ENCODE measurements at places on chromosomes 7 and 10.

DNA sequence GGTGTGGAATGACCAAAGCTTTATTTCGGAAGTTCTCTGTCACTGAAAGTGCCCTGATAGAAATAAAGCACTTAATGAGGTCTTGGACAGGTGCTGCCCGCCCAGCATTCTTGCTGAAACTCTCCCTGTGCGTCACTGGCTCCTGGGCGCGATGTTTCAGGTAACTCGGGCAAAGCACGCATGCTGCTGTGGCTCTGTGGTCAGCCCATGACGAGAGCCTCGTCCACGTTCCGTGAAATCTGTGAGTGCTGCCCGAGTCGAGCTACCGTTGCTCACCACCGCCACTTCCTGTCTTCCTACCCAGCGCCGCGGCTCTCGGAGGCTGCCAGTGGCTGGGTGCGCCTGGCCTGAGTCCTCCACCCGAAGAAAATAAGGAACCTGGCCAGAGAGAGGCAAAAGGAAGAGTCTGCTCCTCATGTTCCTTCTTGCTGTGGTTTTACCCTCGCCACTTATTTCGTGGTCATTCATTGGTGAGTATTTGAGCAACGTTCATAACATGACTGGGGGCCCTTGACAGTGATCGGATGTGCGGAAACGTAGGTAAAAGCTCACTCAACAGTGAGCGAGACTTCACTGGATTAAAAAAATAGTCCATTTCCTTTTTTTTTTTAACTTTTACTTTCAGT lies 95.5 kb downstream of the MAP3K8 start:
- DNase-seq = no peak
- no peak overlapping the region for H3K4me3 ChIP-seq
- peaks cover 11% of the 10 kb centered on the region for H3K4me1 ChIP-seq
- no peak overlapping the region for H3K27ac ChIP-seq
- H3K27me3 ChIP-seq = peaks cover 3% of the 10 kb centered on the region

- no peak overlapping the region for H3K4me3 ChIP-seq
- DNase-seq = peak; percentile 60
- H3K36me3 ChIP-seq = no peaks in the 10 kb centered on the region
- H3K27me3 ChIP-seq = no peaks in the 10 kb centered on the region
- H3K27ac ChIP-seq = no peak overlapping the region
These were observed 39.3 kb downstream of the FAS start for GRCh38 chr10:89029785-89030437.

DNA sequence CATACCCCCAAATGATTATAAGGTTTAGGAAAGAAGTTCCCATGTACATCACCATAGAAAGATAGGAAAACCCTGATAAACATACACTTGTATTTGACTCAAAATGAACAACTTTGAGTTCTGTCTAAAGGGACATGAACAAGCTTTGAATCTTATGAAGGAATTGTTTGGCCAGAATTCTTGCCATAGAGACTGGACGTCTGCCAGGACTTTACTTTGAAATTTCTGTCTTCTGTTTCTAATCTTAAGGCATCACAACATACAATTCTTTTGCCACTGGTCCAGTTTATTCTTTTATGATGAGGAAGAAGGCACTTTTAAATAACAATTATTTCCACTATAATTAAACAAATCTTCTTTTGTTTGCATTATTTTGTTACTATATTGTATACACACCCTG lies 26.2 kb upstream of the CYP26C1 start:
- H3K4me1 ChIP-seq = no peaks in the 10 kb centered on the region
- H3K27me3 ChIP-seq = no peaks in the 10 kb centered on the region
- H3K36me3 ChIP-seq = no peaks in the 10 kb centered on the region

- H3K36me3 ChIP-seq = peaks cover 54% of the 10 kb centered on the region
- no peaks in the 10 kb centered on the region for H3K4me1 ChIP-seq
- H3K4me3 ChIP-seq = no peak overlapping the region
- no peaks in the 10 kb centered on the region for H3K27me3 ChIP-seq
- no peak overlapping the region for H3K27ac ChIP-seq
These were observed 50.2 kb downstream of the NDUFB2 start for GRCh38 chr7:140746751-140747150.

DNA sequence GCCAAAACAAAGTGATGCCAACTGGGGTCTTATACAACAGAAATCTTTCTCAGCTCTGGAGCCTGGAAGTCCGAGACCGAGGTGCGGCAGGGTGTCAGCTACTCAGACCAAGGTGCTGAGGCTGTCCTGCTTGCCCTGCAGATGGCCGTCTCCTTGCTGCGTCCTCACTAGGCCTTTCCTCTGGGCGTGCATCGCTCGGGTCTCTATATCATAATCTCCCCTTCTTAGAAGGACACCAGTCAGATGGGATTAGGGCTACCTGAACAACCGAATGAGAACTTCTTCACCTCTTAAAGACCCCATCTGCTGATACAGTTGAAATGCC lies 244.7 kb downstream of the EBF3 start:
- DNase-seq = no peak
- no peaks in the 10 kb centered on the region for H3K4me1 ChIP-seq
- no peaks in the 10 kb centered on the region for H3K27me3 ChIP-seq

- no peak overlapping the region for H3K27ac ChIP-seq
- H3K4me1 ChIP-seq = peaks cover 15% of the 10 kb centered on the region
- H3K36me3 ChIP-seq = no peaks in the 10 kb centered on the region
- peak; percentile 81 for DNase-seq
These were observed 3.8 kb downstream of the NKX2-3 start for GRCh38 chr10:99536338-99537085.

DNA sequence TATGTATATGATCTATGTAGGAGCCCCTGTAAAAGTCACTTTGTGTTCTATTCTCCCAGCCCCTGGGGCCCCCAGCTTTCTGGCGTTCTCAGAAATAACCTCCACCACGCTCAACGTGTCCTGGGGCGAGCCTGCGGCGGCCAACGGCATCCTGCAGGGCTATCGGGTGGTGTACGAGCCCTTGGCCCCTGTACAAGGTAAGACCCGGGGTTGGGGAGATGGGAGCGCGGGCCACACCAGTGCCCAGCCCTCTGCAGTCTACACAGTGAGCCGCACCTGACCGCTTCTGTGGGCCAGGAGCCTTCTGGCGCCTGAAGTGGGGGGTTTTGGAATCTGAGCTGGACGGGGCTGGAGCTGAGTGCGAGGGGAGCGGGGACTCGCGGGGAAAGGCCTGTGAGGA lies 472.1 kb upstream of the FOXK1 start:
- H3K4me3 ChIP-seq = no peak overlapping the region
- H3K36me3 ChIP-seq = peaks cover 9% of the 10 kb centered on the region
- no peaks in the 10 kb centered on the region for H3K27me3 ChIP-seq
- no peak for DNase-seq
- H3K4me1 ChIP-seq = peaks cover 2% of the 10 kb centered on the region
- H3K27ac ChIP-seq = no peak overlapping the region

- H3K27me3 ChIP-seq = no peaks in the 10 kb centered on the region
- DNase-seq = no peak
- H3K4me1 ChIP-seq = no peaks in the 10 kb centered on the region
- H3K36me3 ChIP-seq = no peaks in the 10 kb centered on the region
- H3K27ac ChIP-seq = no peak overlapping the region
These were observed 181.0 kb downstream of the GATA3 start for GRCh38 chr10:8235253-8236027.

DNA sequence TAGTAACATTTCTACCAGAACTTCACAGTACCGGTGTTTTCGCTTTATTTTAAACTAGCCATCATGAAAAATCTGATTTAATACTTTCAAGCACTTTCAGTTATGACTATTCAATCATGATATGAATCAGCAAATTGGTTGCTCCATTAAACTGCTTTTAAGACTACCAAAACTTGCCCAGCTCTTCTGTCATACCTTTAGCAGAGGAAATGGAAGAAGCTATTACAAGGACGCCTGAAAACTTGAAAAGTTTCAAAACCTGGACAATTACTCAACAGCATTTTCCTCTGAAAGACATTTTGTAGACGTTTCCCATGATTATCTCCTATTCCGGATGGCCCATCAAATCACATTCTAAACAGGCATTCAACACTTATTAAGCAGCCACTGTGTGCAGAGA lies 2.0 kb downstream of the JAZF1 start:
- no peak for DNase-seq
- peaks cover 2% of the 10 kb centered on the region for H3K4me1 ChIP-seq
- no peaks in the 10 kb centered on the region for H3K36me3 ChIP-seq
- H3K27me3 ChIP-seq = peaks cover 4% of the 10 kb centered on the region

DNA sequence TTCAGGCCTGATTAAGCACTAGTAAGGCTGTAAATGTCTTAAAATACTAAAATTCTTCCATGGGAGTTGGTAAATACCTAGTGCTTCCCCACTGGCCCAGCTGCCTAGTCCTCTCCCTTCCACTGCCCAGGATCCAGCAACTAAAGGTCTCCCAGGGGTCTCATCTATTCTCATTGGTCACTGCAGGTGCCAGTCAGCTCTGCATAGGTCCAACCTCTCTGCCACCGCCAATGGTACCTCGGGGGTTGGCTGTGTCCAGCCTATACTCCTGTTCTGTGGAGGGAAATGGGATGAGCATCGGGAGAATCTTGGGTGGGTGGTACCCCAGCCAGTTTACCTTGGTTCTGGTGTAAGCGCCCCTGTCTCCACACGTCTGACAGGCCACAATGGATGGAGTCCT lies 6.1 kb upstream of the CREB5 start:
- no peaks in the 10 kb centered on the region for H3K36me3 ChIP-seq
- H3K4me3 ChIP-seq = no peak overlapping the region
- H3K27me3 ChIP-seq = peaks cover 15% of the 10 kb centered on the region
- H3K4me1 ChIP-seq = peaks cover 11% of the 10 kb centered on the region
- DNase-seq = no peak

- H3K4me1 ChIP-seq = peaks cover 10% of the 10 kb centered on the region
- H3K27me3 ChIP-seq = no peaks in the 10 kb centered on the region
- H3K4me3 ChIP-seq = no peak overlapping the region
- no peak for DNase-seq
- no peak overlapping the region for H3K27ac ChIP-seq
These were observed 10.4 kb downstream of the RAB11FIP2 start for GRCh38 chr10:118036281-118036875.

GRCh38 chr7:116499168-116500077 lies at the start of gene CAV2:
TSS of gene CAV2 (plus strand) at chr7:116499738. CDS start at chr7:116499782, 44 bp downstream.
- peaks cover 2% of the 10 kb centered on the region for H3K4me1 ChIP-seq
- H3K4me3 ChIP-seq = peak within 1 kb of the TSS; percentile 48
- H3K36me3 ChIP-seq = no peaks in the 10 kb centered on the region
- peak; percentile 41 for DNase-seq
- H3K27ac ChIP-seq = no peak within 1 kb of the TSS
- H3K27me3 ChIP-seq = peaks cover 21% of the 10 kb centered on the region

GRCh38 chr10:2895594-2896196 lies 171.7 kb upstream of the PFKP start:
- no peaks in the 10 kb centered on the region for H3K36me3 ChIP-seq
- no peaks in the 10 kb centered on the region for H3K27me3 ChIP-seq
- no peak for DNase-seq
- H3K27ac ChIP-seq = no peak overlapping the region
- H3K4me1 ChIP-seq = no peaks in the 10 kb centered on the region

Data from neuronal stem cell (in vitro differentiated cells).